Activated CD8-positive, alpha-beta memory T cell treated with anti-CD3 and anti-CD28 coated beads for 1 hour (primary cell): ENCODE measurements at places on chromosomes 16 and 17.

GRCh38 chr16:51193879-51194278 lies 42.8 kb upstream of the SALL1 start:
- no peak for DNase-seq

GRCh38 chr16:49470513-49470991 lies 96.9 kb downstream of the C16orf78 start:
- no peak for DNase-seq

- no peak for DNase-seq
These were observed 80.1 kb downstream of the VAT1L start for GRCh38 chr16:77868478-77868877.

- no peak for DNase-seq
These were observed 3.8 kb upstream of the TLCD2 start for GRCh38 chr17:1713878-1714426.

- no peak for DNase-seq
These were observed 15.2 kb downstream of the CLTC start for GRCh38 chr17:59634632-59635541.

DNA sequence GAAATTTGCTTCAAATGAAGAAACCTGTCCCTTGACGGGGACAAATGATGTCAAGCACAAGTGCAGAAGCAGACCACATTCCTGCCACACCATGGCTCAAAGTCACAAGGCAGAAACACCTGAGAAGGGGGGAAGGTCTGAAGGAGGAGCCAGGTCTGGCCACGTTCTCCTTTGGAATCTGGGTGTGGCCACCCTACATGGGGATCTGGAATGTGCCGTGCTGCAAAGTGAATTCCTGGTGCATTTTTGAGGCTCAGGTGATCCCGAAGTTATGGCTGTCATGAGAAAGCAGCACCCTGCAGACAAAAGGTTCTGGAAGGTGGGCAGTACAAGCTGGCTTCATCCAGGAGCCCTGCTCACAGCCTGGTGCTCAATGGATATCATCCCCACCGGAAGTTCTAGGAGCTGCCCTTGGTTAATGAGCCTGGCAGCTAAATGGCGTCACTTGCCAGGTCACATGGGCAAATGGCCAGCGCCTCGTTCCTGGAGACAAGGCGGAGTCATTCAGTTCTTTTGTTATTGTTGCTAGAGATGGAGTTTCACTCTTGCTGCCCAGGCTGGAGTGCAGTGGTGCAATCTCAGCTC lies 20.1 kb upstream of the ADCY9 start:
- DNase-seq: no peak

DNA sequence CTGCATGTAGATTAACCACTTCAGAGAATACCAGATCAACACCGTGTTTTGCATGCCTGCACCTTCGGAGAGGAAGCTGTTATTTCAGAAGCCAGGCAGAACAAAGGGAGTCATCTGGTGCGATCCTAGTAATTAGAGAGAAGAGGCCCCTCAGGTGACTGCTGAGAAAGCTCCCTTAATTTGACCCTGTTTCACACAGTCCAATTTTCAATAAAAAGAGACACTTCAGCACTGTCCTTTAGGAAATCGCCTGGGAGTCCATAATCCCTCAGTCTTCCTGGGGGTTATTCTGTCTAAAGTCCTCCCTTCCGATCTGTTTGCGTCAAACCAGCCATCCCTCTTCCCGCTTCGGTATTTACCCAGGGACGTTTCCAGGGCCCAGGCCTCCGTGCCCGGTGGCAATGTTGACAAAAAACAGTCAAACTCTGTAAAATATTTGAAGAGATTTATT lies 23.4 kb upstream of the TNRC6C start:
- no peak for DNase-seq

DNA sequence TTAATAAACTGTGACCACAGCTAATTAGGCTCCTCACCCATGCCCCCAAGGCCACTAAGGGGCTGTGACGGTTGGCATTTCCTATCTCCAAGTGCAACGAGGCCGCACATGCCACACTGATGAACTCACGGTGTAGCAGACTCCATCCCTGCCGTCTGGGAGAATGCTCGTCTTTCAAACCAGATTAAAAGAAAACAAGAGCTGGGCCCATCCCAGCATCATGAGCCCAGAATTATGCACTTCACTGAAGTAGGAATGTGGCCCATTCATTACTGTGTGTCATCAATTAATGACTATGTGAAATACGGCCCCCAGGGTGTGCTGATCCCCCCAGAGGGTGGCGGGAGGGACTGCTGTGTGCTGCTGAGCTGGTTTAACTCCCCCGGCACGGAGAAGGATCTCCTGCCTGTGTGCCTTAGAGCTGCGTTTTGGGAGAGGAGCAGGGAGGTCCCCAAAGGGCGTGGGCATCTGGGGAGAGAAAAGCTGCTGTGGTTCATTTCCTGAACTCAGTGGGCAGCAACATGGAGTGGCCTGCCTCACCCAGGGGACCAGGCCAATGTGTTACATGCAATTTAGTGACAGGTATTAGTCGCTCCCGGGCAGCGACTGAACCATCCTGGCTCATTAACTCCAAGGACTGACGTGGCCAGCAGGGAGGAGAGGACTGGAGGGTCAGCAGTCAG lies 194.5 kb downstream of the FOXL1 start:
- no peak for DNase-seq

- no peak for DNase-seq
These were observed 4.8 kb downstream of the SYNGR2 start for GRCh38 chr17:78173097-78173715.

GRCh38 chr17:79721993-79722671 lies 8.6 kb upstream of the ENPP7 start:
- no peak for DNase-seq

DNA sequence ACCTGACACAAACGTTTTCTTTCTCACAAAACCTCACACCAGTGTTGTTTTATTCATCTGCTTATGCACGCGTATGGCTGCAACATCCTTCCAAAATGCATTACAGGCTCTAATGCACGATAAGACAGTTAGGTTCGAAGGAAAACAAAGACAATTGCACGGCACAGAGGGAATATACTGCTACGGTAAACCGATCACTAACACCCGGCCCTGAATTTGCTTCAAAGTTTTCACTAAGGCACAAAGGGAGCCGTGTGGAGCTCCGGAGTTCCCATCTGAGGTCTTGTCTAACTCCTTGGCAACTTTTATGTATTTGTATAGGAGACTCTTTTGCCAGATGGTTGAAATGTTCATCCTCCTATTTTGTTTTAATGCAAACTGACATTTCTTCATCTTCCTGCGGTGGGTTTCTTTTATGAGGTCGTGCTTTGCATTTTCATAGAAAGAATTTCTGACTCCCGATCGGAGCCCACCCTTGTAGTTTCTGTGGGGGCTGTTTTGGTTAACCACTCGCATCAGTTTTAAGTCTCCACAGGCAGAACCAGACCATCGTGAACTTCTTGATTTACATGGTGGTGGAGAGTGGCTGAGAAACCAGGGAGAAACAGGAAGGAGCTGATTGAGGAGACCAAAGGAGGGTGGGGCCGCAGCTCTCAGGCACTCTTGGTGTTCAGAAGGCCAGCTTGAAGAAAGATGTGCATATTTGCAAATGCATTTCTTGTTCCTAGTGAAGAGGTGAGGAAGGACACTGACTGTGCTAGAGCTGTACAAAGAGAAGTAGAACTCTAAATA lies 516.8 kb downstream of the MAF start:
- DNase-seq: no peak

GRCh38 chr17:80513892-80514291 lies 30.7 kb upstream of the RPTOR start:
- no peak for DNase-seq

DNA sequence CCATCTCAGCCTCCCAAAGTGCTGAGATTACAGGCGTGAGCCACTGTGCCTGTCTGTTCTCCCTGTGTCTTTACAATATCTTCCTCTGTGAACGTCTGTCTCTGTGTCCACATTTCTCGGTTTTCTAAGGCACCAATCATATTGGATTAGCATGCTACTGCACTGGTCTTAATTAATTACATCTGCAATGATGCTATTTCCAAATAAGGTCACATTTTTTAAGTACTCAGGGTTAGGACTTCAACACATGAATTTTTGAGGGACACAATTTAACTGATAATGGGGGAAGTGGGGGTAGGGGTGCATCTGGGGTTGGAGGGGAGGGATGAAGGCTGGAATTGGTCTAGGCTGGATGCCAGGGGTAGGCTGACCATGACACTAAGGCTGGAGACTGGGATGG lies 102.6 kb downstream of the N4BP1 start:
- no peak for DNase-seq

- DNase-seq: no peak
These were observed 1.3 kb downstream of the RNF157 start for GRCh38 chr17:76238847-76239537.

DNA sequence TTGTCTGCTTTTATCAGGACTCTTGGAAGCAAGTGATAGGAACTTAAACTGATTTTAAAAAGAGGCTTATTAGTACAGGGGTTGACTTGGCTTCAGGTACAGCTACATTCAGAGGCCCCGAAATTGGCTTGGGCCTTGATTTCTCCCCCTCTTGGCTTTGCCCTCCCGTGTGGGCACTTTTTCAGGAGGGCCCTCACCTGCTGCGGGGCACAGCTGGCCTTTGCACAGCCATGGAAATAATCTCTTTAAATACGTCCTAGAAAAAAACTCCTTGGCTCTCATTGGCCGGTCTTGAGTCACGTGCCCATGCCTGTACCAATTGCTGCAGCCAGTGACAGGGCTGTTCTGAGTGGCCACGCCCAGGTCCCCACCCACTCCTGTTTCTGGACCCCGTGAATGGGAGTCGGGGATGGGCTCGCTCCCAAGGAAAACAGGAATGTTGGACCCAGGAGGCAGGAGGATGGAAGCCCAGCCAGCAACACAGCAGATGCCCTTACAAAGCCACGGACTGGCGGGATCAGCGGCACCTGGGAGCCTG lies 15.0 kb downstream of the CA5A start:
- DNase-seq: no peak

GRCh38 chr16:27500801-27501200 lies 48.9 kb downstream of the GTF3C1 start:
- DNase-seq: no peak

GRCh38 chr16:77408607-77409006 lies 26.2 kb downstream of the ADAMTS18 start:
- DNase-seq: no peak

DNA sequence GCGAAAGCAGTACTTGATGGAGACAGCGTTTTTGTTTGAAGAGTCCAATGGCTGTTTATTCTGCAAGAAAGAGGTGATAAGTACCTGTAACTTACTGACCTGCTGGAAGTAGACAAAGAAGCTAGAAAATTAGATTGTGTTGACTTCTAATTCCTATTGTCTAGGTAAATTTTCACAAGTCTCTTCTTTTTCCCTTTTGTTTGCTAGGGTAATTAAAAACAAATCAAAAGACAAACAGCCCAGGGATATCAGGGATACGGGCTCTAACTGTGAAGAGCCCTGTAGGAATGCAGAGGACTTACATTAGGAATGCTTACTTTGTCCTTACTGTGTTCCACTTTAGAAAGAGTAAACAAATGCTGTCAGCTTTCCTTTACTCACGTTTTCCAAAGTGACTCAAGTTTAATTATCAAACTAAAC lies 7.0 kb downstream of the PSME3IP1 start:
- DNase-seq: no peak

- DNase-seq: no peak
These were observed 13.1 kb downstream of the DNAI2 start for GRCh38 chr17:74287031-74287602.

GRCh38 chr17:45301674-45302073 lies 15.1 kb downstream of the MAP3K14 start:
- no peak for DNase-seq

- no peak for DNase-seq
These were observed 14.8 kb downstream of the CNOT1 start for GRCh38 chr16:58614860-58615259.

GRCh38 chr17:44115585-44116415 lies 7.6 kb downstream of the HDAC5 start:
- DNase-seq: no peak

DNA sequence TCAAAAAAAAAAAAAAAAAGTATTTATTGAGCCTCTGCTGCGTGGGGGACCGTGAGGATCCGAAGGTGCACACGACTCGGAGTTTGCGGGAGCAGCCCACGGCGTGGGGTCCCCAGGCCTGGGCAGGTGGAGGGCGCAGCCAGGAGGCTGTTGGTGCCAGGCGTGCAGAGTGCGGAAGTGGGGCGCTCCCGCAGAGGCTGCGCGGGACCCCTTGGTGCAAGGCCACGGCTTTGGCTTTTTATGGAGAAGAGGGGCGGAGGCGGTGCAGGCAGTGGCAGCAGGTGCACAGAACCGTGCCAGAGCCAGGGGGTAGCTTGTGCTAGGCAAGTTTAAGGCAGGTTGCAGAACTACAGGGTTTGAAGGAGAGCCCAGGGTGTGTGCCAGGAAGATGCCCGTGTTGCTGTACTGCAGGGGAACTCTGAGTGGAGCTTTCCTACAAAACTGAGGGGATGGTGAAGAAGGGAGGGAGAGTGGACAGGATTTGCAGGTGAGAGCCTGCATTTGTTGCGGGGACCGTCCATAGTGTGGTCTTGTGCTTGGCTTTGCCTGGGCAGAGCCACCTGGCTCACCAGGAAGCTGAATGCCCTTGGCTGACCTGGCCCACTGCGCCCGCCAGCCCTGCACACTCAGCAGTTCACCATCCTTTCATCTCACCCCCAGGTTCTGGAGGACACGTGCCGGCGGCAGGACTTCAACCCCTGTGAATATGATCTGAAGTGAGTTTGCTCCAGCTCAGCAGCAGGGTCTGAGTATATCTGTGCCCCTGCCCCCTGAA lies 1.3 kb downstream of the ASPSCR1 start:
- no peak for DNase-seq

GRCh38 chr16:89054261-89054661 lies 39.4 kb upstream of the ACSF3 start:
- no peak for DNase-seq

- DNase-seq: no peak
These were observed 1.8 kb upstream of the FDXR start for GRCh38 chr17:74874615-74875037.

GRCh38 chr17:35748341-35748841 lies 4.6 kb downstream of the GAS2L2 start:
- DNase-seq: no peak

- no peak for DNase-seq
These were observed 693 bp downstream of the NDRG4 start for GRCh38 chr16:58500430-58501241.

DNA sequence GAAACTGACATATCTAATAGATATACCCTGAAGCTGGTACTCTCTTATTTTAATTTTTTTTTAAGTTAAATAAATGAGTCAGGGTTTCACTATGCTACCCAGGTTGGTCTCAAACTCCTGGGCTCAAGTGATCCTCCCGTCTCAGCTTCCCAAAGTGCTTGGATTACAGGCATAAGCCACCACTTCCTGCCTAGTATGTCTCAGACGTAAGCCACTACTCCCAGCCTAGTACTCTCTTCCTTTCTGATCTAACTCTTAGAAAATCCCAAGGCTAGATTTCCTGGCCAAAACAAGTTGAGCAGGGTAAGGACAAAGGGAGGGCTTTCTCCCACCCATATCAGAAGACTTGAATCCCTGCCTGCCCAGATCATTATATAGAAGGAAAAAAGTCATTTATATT lies 33.7 kb downstream of the HOXB1 start:
- DNase-seq: no peak

DNA sequence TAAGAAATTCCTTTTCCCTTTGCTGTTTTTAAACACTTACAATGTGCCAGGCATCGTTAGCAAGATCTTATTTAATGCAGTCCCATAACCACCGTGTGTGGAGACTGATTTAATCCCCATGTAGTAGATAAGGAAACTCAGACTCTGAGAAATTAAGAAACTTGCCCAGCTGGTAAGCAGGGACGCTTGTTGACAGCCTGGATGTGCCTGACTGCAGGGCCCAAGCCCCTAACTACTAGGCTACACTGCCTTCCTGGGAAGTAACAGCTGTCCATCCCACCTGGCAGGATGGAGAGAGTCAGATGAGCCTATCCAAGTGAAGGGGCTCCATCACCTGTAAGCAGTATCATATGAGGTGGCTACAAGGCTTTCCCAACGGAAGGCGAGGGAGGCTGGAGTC lies 23.1 kb downstream of the CDK5RAP3 start:
- DNase-seq: no peak
